ENCODE measurements at places on chromosomes 6 and 20.

DNA sequence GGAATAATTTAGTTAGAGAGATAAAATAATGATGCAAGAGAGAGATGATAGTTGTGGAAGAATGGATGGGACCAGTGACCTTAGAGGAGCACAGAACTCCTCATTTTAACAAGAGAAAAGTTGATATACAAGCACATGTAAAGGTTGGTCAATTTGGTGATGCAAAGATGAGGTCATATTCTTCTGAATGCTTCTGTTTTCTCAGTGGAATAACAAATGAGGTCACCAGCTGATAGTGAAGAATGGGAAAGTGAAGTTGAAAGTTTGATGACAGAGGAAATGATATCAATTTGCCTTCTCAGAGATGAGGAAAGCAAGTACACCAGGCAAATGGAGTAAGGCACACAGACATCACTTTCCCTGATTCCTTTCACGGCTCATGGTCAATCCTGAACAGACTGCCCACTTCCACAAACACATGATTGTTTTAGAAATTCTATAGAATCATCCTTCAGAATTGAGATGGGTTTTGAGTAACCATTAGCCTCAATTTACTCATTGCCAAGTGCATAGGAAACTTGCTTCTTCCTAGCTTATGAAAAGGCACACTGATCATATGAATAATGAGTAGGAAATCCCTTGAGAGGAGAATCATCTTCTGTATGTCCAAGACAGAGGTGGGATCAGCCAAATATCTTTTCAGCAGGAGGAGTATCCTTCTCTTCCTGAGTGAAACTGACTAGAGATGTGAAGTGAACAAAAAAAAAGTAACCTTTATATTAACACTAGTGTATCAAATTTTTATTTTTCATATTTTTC lies 82.4 kb upstream of the TCF21 start:
- no peak for DNase-seq

- peak; percentile 23 for DNase-seq
Measured at GRCh38 chr6:43308101-43308989, at the start of gene CRIP3. Gene CRIP3 (minus strand): TSS chr6:43308826. CDS start chr6:43308792, 34 bp downstream.

DNA sequence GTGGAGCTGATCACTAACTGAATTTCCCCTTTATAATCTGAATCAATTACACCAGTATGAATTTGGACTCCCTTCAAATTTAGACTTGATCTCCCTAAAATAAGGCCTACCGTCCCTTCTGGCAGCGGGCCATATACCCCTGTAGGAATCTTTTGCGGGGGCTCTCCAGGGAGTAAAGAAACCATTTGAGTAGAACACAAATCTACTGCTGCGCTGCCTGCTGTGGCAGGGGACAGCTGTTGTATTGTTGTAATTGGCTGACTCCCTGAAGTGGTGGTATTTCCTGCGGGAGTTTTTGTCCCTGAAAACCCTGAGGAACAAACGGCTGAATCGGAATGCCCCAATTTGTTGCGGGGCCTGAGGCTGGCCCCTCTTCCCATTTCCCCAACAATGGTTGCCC lies 16.0 kb upstream of the PTCRA start:
- no peak for DNase-seq

DNA sequence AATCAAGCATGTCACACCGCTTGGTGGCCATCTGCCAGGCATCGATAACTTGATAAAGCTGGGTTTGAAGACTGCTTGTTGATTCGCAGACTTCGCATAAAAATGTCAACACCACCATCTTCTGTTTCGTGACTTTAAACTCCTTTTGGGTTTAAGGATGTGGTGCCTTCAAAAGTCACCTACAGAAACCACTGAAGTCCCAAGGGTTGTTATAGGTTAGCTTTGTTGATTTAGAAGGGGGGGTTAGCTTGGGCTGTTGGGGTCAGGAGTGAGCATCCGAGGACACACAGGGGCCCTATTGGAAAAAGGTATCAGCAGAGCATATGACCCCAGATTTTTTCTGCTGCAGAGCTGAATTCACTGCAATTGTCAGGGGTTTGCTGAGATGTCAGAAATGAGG lies 76.7 kb upstream of the SSTR4 start:
- DNase-seq = no peak

- DNase-seq = peak; percentile 53
Measured at GRCh38 chr20:2751878-2752566, 48.4 kb downstream of the CPXM1 start.

All from T-helper 9 cell (primary cell).